CD4-positive, alpha-beta T cell (primary cell): ENCODE measurements at places on chromosomes 13 and 19. TPM values are rescaled to one million over a fixed set of nuclear protein-coding genes. Genes with fewer than 3 reads are reported as not detected.

TPRX1 gene
- not detected for total RNA-seq

ZNF492 gene
- 1.2 TPM for total RNA-seq

DNA sequence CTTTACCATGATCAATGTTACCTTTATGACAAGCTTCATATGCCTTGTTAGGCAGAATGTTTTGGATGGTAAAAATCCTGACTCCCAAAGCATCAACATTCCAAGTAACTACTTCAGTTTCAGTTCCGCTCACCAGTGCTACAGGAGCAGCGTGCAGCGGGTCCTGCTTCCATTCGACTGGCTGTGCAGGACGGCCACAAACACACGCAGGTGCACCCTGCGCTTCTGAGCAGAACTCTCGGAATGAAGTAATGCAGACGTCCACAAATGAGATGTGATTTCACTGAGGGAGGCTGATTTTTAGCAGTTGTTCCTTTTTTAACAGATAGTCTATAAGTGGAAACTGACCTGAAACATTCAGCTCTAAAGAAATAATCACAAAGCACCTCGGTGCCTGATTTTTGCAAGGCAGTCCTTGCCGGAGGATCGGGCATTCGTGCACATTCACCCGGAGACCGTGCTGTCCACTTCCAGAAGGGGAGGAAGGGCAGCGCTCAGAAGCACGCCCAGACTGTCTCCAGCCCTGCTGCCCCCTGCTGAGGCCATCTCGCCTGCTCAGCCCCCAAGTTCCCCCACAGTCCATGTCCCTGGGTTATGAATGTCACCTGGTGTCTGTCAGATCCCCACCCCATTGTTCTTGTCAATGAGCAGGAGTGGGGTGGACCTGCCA lies 85.8 kb downstream of the RAB20 start:
- H3K4me3 ChIP-seq: no peak overlapping the region
- H3K27ac ChIP-seq: no peak overlapping the region
- H3K36me3 ChIP-seq: no peaks in the 10 kb centered on the region
- no peaks in the 10 kb centered on the region for H3K27me3 ChIP-seq
- DNase-seq: no peak

ADAMTSL5 gene
- 4.3 TPM for total RNA-seq

DNA sequence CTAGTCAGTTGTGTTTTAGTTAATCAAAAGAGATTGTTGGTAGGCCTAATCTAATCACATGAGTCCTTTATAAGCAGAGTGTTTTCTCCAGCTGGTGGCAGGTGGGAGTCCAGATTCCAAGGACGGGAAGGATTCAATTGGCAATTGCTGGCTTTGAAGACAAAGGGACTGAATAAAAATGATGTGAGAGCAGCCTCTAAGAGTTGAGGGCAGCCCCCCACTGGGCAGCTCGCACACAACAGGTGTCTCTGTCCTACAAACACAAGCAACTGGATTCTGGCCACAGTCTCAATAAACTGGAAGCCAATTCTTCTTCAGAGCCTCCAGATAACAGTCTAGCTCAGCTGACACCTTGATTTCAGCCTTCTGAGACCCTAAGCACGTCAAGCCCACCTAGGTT lies 915.2 kb downstream of the PCDH9 start:
- H3K4me1 ChIP-seq: no peaks in the 10 kb centered on the region
- H3K27ac ChIP-seq: no peak overlapping the region
- DNase-seq: no peak
- no peaks in the 10 kb centered on the region for H3K27me3 ChIP-seq
- no peaks in the 10 kb centered on the region for H3K36me3 ChIP-seq
- no peak overlapping the region for H3K4me3 ChIP-seq

DNA sequence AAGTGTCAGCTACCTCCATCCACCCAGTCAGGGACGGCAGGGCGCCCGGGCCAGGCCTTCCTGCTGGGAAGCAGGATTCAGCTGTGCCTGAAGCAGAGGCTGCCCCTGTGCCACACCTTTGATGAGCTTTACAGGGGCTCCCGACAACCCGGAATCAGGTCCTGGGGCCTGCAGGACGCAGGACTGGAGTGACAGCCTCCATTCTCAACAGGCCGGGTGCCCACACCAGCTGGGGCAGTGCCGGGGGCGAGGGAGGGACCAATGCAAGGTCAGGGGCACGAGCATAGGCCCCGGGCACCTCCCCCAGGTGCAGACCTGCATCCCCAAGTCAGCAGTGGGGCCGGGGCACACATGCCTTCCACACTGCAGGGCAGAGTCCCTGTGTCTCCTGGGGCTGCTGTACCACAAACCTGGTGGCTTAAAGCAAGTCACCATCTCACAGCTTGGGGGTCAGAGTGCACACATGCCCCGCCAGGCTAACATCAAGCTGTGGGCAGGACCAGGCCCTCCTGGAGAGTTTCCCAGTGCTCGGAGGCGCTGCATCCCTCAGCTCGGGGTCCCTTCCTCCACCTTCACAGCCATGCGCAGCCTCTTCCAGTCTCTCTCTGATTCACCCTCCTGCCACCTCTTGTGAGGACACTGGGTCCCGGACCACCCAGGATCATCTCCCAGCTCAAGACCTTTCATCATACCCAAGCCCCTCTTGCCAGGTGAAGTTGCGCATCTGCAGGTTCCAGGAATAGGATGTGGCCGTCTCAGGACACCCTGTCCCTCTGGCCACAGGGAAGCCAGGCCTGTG lies 13.4 kb downstream of the UBXN6 start:
- H3K4me3 ChIP-seq: no peak overlapping the region
- DNase-seq: no peak
- H3K4me1 ChIP-seq: no peaks in the 10 kb centered on the region
- no peak overlapping the region for H3K27ac ChIP-seq
- H3K36me3 ChIP-seq: peaks cover 50% of the 10 kb centered on the region
- H3K27me3 ChIP-seq: no peaks in the 10 kb centered on the region

DNA sequence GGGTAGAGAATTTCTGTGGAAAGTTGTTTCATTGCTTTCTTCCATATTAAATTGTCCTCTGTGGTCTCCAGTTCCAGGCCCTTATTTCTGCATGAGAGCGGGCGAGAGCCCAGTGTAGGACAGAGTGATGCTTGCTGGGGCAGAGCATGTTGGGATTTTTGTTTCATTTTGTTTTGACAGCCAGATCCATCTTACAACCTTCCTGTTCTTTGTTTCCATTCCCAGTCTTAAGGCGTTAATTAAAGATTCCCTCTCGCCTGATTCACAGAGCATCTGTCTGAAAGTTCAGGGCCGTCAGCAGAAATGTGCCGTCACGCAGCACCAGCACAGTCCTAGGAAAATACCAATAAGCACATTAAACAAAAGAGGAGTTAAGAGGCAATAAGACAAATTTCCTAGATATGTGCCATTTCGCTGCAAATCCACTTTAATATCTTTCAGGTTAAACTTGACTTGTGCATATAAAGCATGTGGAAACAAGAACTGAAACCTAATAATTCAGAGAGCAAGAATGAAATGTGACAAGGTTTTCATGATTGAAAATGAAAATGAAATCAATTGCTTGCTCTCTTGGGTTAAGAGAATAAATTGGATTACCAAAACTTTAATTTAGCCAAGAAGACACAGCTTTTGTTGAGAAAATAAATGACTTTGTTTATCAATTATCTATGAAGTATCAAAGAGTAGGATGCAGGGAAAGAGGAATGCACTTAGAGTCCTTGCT lies 210.7 kb upstream of the SLC10A2 start:
- no peaks in the 10 kb centered on the region for H3K27me3 ChIP-seq
- DNase-seq: no peak
- no peak overlapping the region for H3K4me3 ChIP-seq
- no peaks in the 10 kb centered on the region for H3K36me3 ChIP-seq
- H3K27ac ChIP-seq: no peak overlapping the region

SELENOV gene
- total RNA-seq: not detected

LILRB3 gene
- 1.3 TPM for total RNA-seq

DNA sequence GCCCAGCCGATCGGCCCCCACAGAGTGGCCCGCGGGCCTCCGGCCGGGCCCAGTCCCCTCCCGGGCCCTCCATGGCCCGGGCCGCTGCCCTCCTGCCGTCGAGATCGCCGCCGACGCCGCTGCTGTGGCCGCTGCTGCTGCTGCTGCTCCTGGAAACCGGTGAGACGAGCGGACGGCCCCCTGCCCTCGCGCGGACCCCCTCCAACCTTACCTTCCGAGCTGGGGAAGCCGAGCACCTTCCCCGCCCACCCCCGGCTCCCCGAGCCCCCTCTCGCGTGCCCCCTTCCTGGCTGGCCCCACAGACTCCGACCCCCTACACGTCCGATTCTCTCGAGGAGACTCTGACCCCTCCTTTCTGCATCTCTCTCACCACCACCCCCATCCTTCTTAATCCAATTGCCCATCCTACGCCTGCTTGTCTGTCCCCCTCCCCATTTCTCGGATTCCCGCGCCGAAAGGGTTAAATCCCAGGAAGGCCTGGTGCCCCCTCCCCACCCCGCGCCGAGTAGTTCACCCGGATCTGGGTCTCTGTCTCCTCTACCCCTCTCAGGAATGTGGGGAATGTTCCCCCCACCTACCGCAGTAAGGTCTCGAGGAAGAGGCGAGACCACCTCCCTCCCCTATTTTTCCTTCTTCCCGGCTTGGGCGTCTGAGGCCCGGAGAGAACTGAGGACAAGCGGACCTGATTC lies 502 bp downstream of the NECTIN2 start:
- H3K4me3 ChIP-seq: peak overlapping the region; percentile 47
- H3K4me1 ChIP-seq: peaks cover 45% of the 10 kb centered on the region
- H3K27me3 ChIP-seq: peaks cover 20% of the 10 kb centered on the region
- DNase-seq: no peak
- H3K36me3 ChIP-seq: no peaks in the 10 kb centered on the region
- H3K27ac ChIP-seq: no peak overlapping the region

SCAF1 gene
- 34.8 TPM for total RNA-seq
